T-helper 1 cell treated with Interleukin-12 subunit alpha and Interleukin-12 subunit beta and Interleukin-4 antibody, amounts not matched to agents 30 ng/mL and 1 ng/mL, for 36 hours (primary cell): ENCODE measurements at places on chromosomes 12 and 14. TPM values are rescaled to one million over a fixed set of nuclear protein-coding genes. Genes with fewer than 3 reads are reported as not detected.

SNX6 gene
- 86.6 and 88.4 TPM in 2 replicates for total RNA-seq

SMIM10L1 gene
- total RNA-seq, result 7.6 and 8.4 TPM in 2 replicates

C14orf180 gene
- not detected in 2 replicates for total RNA-seq

GPR162 gene
- total RNA-seq, result 0.17 and 0.29 TPM in 2 replicates

BORCS5 gene
- total RNA-seq, result 18.1 and 21.7 TPM in 2 replicates

ERP27 gene
- total RNA-seq, result 10.5 and 11.9 TPM in 2 replicates
